Left cardiac atrium (tissue), 4 donors: ENCODE measurements at places on chromosomes 4 and X. TPM values are rescaled to one million over a fixed set of nuclear protein-coding genes. Genes with fewer than 3 reads are reported as not detected.

The LPAR4 gene
- 0.68 TPM for total RNA-seq

The CXCL1 gene
- total RNA-seq, result 9.0 TPM

The CENPI gene
- total RNA-seq, result 0.42 TPM

The JAKMIP1 gene
- 0.10 TPM for total RNA-seq

The DCAF8L2 gene
- total RNA-seq, result not detected

The TLR1 gene
- total RNA-seq, result 8.2 TPM

The ATP8A1 gene
- 23.3 TPM for total RNA-seq

The H2BW2 gene
- not detected for total RNA-seq

The SSX4B gene
- not detected for total RNA-seq

The ADH1B gene
- total RNA-seq, result 201 TPM

The ARL9 gene
- not detected for total RNA-seq

The HSFX3 gene
- total RNA-seq, result not detected

The MRFAP1 gene
- 234 TPM for total RNA-seq

The DMRTC1 gene
- not detected for total RNA-seq

DNA sequence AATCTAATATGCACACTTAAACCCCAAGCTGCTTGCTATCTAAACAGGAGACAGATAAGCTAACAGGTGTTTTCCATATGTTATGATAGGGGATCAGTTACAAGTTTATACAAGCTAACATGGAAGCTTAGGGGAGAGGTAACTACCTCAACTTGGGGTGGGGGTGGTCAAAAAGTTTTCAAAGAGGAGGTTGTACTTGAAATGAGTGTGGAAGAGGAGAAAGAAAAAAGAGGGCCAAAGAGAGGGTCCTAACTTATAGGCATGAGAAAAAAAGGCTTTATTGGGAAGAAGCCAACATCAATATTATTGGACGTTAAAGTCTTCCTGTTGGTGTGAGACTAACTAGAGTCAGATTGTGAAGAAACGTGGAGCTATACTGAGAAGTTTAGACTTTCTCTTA lies 205.9 kb downstream of the NDST4 start:
- DNase-seq, result no peak

DNA sequence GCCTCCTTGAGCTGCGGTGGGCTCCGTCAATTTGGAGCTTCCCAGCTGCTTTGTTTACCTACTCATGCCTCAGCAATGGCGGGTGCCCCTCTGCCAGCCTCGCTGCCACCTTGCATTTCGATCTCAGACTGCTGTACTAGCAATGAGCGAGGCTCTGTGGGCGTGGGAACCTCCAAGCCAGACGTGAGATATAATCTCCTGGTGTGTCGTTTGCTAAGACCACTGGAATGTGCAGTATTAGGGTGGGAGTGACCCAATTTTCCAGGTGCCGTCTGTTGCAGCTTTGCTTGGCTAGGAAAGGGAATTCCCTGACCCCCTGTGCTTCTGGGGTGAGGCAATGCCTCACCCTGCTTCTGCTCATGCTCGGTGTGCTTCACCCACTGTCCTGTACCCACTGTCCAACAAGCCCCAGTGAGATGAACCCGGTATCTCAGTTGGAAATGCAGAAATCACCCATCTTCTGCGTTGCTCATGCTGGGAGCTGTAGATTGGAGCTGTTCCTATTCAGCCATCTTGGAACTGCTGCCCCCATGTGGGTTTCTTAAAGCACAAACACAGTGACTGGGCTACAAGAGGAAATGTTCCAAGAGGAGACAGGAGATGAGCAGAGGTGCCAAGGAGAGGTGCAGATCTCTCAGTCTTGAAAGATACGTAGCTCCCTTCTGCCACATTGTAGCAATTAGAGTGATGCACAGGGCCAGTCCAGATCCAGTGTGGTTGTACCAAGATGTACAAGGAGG lies 193.0 kb upstream of the IGFBP7 start:
- no peak for DNase-seq

DNA sequence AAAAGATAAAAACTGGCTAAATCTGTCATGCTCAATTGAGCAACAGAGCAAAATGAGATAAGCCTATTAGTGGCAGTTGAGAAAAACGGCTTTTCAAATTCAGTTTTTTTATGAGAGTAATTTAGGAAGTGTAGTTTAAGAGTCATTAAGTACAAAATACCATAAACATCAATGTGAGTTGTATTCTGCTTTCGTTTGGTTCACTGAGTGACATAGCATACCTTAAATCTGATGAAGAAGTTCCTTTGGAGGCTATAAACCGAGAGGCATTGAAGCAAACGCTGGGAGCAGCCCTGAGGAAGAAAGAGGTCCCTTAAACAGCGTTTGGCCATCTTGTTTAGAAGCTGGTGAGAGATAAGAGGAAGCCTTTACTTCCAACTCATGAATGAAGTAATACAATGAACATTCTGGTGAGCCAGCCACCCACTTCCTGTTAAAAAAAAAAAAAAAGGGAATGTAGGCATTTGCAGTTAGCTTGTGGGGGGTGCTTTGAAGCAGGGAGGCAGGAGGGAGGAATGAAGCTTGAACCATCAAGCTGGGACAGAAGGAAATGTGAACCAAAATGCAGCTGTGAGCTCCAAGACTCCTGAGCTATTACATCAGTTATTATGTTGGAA lies 132.3 kb downstream of the ZNF330 start:
- no peak for DNase-seq

DNA sequence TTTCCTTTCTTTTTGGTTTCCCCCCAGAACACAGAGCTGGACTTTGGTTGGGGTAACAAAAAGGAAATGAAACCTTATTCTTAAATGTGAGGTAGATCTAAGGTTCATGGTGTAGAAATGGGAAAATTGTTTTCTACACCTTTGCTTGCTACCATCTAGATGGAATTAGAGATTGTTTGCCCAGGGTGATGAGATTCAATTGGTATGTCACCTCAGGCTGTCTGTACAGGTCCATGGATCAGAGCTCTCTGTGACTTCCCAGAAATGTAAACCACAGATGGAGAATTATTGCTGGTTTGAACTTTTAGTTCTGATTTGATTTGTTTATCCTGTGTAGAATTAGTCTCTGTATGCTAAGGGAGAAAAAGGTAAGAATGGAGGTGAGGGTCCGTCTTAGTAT lies 146.7 kb downstream of the PCDH7 start:
- no peak for DNase-seq

GRCh38 chrX:3697220-3697684 lies 16.2 kb downstream of the PRKX start:
- DNase-seq, result no peak

DNA sequence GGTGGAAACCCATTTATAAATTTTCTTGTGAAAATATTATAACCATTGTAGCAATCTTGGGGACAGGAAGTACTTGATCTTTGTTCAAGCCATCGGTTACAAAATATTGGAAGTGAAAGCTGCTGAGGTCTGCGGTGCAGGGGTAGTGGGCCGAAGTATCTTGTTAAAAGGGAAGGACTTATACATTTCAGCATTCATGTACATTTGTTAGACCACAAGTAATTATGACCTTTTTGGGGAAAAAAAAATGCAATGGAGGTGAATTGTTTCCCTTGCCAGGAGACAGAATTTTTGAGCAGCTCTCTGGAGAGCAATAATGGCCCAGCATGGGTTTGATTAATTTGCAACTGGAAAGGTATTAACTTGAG lies 121.3 kb downstream of the EGF start:
- DNase-seq, result no peak

DNA sequence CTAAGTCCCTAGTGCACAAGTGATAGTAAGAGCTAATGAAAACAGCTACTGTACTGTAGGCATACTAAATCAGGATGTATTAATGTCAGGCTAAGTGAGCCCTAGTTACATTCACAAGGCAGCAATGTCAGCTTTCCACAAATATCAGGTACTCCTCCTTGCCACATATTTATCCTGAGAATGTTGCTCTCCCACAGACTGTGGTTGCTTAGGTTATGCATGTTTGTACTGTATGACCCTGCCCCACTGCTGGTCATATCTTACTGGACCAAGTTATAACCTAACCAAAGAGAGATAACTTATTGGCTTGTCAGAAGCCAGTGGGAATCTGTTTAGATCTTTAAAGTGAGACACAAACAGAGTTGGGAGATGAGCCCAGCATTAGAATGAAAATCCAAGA lies 241.0 kb downstream of the SLC39A8 start:
- DNase-seq, result no peak

- DNase-seq, result no peak
Measured at GRCh38 chrX:116239944-116240840, 69.6 kb downstream of the AGTR2 start.

DNA sequence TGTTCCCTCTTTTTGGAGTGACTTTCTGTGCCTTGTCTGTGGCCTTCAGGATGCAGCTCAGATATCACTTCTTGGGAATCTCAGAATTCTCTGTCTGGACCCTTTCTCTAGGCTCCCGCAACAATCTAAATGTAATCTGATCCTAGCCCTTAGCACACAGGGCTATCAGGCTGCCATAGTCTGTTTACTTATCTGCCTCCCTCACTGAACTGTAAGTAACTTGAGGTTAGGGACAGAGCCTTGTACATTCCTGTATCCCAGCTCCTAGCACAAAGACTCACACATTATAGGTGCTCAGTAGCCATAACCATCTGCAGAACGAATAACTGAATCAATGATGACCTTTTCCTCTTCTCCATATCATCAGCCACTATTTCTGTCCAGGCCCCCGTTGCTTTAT lies 69.5 kb downstream of the RTL9 start:
- no peak for DNase-seq

GRCh38 chr4:78517050-78517652 lies 34.4 kb upstream of the ANXA3 start:
- DNase-seq, result no peak

DNA sequence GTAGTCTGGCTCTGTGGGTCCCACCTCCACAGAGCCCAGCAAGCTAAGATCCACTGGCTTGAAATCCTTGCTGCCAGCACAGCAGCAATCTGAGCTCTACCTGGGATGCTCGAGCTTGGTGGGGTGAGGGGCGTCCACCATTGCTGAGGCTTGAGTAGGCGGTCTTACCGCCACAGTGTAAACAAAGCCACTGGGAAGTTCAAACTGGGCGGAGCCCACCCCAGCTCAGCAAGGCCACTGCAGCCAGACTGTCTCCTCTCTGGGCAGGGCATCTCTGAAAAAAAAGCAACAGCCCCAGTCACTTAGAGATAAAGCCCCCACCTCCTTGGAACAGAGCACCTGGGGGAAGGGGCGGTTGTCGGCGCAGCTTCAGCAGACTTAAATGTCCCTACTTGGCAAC lies 243.2 kb upstream of the POF1B start:
- no peak for DNase-seq

DNA sequence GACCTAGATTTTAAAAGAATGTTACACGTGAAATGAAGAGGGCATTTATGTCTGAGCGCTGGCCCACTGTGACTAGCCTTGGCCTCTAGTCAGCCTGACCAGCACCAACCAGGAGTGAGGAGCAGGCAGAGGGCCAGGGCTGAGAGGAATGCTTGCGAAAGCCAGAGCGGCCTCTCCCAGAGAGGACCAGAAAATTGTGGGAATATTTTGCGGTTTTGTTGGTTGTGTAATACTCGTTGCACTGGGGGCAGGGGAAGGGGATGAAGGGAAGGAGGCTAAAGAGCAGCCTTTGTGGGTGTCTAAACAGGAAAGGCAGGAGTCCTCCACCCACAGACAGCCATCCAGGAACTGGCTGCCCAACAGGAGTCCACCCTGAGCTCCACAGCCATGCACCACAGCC lies 3.8 kb downstream of the GABRE start:
- peak; percentile 75 for DNase-seq

- no peak for DNase-seq
Measured at GRCh38 chr4:142549248-142549647, 296.9 kb downstream of the INPP4B start.

- no peak for DNase-seq
Measured at GRCh38 chrX:15236146-15236545, 33.7 kb downstream of the ASB9 start.

DNA sequence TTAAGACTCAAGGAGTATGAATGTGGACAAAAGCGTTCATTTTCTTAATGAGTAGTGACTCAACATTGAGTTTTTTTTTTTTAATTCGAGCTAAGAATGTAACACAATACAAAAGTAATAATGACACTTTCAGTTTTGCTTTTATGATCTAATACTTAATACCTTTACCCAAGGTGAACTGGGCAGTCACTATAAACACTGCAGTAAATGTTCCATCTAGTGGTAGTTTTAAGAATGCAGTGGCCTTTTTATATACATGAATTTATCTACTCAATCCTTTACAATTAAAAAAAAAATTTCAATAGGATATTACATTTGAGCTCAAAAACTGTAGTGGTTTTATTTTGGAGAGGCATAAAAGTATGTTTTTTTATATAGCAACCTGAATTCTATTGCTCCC lies 33.9 kb downstream of the PDK3 start:
- no peak for DNase-seq

- DNase-seq, result no peak
Measured at GRCh38 chr4:111453216-111453615, 692.0 kb upstream of the FAM241A start.

DNA sequence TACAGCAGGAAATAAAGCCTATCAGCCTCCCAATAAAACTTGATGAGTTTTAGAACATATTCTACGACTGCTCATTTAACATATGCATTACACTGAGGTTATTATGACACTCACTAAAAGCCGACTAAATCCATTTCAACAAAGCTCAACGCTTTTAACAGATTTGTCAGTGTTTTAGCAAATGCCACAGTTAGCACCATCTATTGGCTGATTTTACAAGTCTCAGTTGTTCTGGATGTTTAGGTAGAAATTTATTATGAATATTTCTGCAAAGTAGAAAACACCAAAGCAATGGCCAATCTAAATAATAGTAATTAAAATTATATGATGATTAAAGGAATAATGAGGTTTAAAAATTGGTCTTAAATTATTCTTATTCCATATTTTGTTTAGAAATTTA lies 993.2 kb upstream of the PCDH7 start:
- no peak for DNase-seq

- no peak for DNase-seq
Measured at GRCh38 chrX:34563804-34564203, 93.3 kb downstream of the TMEM47 start.

DNA sequence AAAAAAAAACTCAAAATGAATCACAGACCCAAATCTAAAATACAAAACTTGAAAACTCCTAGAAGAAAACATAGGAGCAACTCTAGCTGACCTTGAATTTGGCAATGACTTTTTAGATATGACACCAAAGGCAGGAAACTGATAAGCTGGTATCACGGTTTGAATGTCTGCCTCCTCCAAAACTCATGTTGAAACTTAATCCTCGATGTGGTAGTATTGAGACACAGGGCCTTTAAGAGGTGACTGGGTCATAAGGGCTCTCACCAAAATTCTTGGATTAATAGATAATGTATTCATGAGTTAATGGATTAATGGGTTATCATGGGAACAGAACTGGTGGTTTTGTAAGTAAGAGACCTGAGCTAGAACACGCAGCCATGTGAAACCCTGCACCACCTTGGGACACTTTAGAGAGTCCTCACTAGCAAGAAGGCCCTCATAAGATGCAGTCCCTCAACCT lies 40.5 kb downstream of the FRYL start:
- DNase-seq, result no peak
